ENCODE measurements at places on chromosomes 12 and 14.

GRCh38 chr12:88150063-88150462, 8.0 kb downstream of the TMTC3 start:
- DNase-seq = no peak

DNA sequence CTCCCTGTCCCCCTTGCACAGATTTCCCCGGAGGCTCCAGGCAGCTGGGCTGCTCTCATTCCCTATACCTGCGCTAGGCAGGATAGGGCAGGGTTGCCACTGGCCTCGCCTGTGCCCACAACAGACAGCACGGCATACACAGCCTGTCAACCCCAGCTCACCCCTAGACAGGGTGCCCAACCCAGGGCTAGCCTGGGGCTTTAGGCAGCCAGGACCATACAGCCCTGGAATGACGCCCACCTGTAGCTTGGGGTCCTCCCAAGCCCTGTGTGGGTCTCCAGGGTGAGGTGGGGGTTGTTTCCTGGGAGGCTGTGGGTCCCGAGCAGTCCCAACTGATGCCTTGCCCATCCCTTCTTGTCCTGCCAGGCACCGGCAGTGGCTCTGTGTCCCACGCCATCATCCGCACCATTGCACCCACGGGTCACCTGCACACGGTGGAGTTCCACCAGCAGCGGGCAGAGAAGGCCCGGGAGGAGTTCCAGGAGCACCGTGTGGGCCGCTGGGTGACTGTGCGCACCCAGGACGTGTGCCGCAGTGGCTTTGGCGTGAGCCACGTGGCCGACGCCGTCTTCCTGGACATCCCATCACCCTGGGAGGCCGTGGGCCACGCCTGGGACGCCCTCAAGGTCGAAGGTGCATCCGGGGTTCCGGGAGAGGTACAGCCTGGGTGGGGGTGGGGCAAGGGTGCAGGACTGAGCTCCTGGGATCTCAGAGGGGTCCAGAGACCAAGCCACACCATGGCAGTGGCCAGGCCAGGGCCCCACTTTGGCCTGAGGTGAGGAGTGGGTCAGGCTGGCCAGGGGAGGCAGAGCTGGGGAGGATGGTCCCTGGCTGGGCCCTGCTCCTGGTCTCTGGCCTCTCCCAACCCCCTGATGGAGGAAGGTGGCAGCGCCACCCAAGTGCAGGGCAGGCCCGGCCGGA, 3.5 kb downstream of the TRMT61A start:
- DNase-seq = no peak

DNA sequence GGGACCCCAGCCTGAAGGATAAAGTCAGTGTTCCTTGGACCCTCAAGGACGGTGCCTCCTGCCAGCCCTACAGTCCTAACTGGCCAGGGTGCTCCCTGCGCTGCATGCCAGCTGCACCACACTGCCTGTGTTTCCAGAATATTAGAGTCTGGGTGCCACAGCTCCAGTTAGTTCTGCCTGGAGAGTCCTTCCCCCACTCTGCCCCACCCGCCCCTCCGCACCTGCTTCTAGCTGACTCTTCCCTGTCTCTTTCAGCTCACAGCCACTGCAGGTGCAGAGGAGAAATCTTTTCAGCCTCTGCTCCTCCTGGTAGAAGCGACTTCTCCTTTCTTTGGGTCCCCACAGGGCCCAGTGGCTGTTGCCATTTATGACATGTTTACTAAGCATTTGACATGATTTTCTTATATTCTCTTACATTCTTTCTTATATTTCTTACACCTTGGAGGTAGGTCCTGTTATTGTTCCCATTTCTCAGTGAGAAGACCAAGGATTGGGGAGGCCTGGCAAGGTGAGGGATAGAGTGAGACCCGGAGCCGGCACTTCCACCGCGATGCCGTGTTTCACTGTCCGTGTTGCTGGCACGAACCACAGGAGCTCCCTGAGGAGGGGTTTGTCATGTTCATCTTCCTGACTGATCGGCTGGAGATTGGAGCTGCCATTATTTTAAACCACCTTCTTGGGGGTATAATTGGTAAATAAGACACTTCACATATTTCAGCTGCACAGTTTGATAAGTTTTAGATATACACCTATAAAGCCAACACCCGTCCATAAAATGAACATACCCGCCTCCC, 29.4 kb downstream of the SYNE3 start:
- no peak for DNase-seq

DNA sequence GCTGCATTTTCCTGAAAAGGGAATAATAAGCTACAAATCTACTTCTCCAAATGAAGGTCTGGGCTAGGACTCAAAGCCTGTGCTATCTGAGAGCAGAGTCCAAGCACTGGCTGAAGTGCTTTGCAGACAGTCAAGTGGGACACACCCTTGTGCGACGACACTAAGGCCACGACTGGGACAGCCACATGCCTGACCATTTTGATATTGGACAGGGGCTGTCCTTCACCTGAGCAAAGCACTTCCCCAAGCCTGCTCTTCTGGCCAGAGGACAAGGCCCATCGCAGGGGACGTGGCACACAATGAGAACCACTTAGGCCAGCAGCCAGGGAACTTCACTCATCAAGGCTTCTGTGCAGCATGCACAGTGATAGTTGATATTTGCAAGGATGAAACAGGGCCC, 71.4 kb downstream of the RBM19 start:
- no peak for DNase-seq

DNA sequence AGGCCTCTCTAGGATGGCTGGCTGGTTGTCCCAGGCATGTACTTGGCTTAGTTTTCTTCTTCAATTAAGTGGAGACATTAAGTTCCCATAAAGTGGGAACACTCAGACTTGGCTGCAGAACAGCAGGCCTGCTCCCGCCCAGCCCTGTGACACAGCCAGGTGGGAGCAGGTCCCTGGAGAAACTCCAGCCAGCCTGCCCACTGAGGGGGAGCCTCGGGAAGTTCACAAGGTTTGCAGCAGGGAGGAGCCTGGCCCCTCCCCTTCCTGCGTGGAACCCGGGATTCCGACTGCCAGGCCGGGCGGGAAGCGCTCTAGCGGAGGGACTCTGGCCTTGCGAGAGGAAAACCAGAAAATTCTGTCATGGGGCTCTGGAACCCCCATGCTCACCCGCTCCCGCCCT, 98.3 kb upstream of the EVL start:
- no peak for DNase-seq

DNA sequence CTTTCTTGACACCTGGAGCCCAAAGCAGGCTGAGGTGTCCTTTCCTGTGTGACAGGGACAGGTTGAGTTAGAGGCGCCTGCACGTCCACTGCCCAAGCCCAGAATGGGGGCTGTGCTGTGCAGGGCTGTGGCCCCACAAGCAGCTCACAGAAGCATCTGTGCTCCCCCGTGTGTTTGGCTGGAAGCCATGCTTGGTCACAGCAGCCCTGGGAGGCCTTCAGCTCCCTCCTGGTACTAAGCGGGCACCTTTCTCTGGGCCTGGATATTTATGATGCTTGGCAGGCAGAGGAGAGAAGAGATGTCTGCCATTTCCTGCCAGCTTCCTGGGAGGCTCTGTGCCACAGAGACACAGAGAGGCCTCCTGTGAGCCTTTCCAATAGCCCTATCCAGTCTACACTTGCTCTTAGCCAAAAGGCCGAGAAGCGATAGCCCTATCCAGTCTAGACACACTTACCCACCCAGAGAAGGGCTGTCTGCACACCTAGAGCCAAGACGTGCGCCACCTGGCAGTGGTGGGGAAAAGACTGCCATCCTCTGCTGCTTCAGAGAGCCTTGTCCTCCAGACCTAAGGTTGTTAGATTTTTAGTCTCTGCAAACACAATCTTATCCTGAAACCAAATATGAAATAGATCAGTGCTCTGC, 117.4 kb downstream of the GCH1 start:
- no peak for DNase-seq

DNA sequence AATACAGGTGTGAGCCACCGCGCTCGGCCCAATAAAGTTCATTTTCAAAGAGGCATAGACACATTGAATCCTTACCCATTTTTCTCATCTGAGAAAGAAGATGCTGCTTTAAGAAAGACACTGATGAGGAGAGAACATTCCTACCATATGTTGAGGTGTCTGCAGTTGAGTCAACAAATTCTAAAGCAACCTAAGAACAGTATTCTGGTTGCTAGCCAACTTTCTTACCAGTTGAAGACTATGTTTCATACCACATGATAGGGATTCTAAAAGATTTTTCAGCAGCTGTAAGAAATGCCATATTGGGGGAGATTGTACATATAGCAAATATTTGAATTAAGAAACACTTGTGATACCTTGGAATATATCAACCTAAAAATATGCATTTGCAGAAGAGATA, 160.1 kb downstream of the SRGAP1 start:
- DNase-seq = no peak

DNA sequence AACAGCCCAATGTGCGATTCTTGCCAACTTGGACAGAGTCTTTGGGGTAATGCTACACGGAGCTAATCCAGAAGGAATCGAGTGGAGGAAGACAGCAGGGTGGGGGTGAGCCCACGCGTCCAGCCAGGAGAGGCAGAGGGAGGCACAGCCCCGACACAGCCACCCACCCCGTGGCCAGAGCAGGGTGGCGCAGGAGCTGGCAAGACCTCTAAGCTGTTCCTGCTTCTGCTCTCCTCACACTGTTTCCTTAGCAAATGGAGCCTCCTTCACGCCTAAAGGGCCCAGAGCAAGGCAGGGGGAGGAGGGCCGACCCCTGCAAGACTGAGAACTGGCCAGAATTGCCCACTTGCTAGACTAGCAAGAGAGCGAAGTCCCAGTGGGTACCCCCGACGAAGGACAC, 91.5 kb downstream of the FBXL14 start:
- no peak for DNase-seq

DNA sequence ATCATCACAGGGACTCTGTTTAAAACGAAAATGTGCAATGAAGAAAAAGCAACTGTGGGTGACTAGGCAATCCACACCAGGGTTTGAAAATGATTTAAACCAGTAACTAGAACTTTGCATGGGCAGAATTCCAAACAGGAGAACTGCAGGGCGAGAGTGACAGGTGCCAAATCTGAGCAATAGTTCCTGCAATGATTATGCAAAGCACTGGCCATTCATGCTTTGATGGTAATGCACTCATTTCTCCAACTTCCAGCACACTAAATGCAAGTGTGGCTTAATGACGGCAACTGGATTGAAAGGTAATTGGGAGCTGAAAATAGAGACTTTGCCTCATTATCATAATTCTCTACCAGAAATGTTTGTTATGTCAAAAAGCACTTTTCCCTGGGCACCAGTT, 140.5 kb upstream of the TMCC3 start:
- no peak for DNase-seq

GRCh38 chr14:95320078-95320895, 579 bp upstream of the CLMN start:
- no peak for DNase-seq

GRCh38 chr12:71652656-71653055, 11.0 kb downstream of the ZFC3H1 start:
- DNase-seq = no peak

DNA sequence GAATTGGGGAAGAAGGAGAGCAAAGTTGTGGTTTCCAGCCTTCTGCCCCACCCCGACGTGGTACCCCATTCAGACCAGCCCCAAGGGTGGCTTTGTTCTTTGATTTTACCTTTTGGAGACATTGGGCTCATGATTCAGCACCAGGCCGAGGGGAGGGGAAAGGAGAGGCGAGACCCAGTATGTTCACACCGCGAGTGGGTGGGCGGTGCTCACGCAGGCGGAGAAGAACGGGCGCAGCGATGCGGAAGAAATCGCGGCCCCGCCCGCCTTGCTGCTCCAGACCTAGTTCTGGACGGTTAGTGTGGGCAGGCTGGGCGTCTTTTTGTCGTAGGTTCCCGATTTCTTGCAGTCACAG, 963 bp downstream of the ATL1 start:
- DNase-seq = peak; percentile 59

GRCh38 chr12:132074216-132074615, 69.9 kb downstream of the DDX51 start:
- no peak for DNase-seq

DNA sequence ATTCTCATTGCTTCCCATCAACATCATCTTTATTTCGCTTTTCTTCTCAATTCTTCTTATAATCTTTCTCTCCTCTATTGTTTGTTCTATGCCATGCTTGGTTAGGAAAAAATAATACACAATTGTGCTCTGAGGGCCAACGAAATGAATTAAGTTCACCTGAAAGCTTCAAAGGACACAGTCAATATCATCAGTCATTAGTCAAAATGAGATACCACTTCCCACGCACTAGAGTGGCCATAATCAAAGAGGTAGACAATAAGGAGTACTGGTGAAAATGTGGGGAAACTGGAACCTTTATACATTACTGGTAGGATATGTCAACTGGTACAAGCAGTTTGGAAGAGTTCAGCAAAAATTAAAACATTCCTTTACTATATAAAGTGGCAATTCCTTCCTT, 91.5 kb downstream of the TMTC1 start:
- no peak for DNase-seq

- no peak for DNase-seq
Measured at GRCh38 chr14:54708161-54708560, 141.2 kb downstream of the SAMD4A start.

DNA sequence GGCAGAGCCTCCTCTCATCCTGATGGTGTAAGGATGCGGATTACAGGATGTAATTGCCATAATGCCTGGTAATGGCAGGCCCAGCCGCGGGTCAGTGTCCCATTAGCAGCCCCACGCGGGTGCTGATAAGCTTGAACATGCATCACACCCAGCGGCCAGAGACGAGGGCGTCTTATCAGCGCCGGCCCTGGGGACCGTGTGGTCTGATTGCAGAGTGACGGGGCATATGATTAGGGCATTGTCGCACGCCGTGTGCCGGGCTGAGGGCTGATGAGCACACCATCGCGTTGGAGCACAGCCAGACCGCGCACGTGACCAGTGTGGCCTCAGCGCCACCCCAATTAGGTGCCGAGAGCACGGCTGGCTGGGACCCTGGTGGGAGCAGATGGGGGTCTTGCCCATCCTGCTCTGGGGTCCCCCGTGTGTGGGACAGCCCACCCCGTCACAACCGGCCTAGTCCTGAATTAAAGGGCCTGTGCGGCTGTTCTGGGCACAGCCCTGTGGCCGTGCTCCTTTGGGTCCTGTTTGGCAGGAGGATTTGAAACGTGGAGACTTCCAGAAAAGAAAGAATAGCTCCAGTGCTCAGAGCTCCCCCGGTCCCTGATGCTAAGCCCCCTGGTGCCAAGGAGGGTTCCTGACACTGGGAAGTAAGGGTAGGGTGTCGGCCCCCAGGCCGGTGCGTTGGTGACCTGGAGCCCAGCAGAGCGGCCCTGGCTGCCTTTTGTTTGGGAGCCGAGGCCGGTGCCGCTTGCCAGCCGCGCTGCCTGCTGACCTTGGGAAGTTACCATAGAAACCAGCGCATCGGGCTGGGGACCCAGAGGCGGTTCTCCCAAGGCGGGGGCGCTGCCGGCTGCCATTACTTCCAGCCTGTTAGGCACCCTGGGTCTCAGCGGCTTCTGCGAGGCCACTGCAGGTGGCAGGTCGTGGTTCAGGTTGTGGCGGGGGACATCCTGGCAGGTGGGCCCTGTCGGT, 20.7 kb downstream of the KIF26A start:
- DNase-seq = no peak

DNA sequence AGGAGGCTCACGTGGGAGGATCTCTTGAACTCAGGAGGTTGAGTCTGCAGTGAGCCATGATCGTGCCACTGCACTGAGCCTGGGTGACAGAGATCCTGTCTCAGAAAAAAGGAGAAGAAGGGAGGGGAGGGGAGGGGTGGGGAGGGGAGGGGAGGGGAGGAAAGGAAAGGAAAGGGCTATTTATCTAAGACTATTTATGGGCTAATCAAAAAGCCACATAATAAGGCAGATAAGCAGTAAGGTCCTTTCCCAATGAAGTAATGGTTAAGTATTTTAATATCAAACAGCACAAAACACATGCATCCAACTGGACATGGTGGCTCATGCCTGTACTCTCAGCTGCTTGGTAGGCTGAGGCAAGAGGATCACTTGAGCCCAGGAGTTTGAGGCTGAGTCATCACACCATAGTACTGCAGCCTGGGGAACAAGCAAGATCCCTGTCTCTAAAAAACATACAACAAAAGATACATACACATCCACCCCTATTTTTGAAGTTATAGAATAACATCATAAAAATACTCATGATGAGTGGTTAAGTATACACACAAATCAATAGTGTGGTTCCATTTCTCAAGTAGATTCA, 9.7 kb downstream of the PAWR start:
- DNase-seq = peak; percentile 60

Data from LoVo (cell line).